ENCODE measurements at places on chromosomes 16 and 17.

GRCh38 chr17:28740406-28741357, 3.1 kb upstream of the TRAF4 start:
- no peak for DNase-seq

DNA sequence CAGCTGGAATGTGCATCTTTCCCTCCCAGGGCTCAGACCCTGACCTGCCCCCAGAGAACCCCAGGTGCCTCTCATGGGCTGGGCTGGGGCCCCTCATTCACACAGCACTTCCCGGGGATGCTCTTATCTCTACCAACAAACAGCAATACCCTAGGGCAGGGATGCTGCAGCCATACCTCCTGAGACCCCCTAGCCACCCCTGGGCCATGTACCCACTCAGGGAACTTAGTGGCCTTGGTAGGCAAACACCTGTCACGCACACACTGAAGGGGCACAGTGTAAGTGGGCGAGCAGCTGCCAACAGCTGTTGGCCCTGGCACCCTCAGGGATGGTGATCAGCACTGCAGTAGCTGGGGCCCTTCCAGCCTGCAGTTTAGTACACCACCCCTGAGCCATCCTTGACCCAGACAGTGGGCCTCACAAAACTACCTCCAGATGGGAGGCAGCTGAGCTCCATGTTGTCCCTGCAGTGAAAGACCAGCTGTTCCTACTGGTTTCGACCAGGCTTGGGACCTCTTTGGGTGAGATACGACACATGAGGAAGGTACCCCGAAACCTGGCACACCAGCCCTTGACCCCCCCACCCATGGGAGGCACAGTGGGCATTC, 1723.6 kb downstream of the TP53TG3F start:
- DNase-seq, result no peak

DNA sequence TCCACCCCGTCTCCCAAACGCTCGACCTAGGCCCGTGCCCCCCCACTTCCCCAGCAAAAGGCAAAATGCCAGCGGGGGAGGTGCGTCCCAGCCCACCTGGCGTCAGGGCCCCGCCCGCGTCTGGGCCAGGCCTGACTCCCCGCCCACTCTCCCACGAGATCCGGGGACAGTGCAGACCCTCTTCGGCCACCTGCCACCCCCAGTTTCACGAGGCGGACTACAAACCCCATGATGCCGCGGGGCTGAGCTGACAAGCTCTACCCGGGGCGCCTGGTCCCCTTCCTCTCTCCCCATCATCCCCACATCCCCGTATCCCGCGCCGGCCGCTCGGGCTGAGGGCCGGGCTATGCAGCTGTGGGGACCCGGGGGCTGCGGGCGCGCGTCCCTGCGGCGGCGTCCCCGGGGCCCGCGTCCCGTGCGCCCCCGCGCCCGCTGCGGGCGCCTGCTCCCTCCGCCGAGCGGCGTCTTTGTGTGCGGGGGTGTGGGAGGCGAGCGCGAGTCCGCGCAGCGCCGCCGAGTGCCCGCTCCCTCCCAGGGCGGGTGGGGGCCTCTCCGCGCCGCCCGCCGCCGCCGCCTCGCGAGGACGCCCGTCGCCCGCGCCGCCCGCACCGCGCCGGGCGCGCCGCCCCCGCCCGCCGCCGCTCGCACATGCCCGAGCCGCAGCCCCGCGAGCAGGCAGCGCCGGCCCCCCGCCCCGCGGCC, at the start of gene ANKRD13B:
Gene ANKRD13B, plus strand, starts transcription at position 283 of the 702 bp plus-strand sequence. CDS start 490 bp downstream, outside the sequence.
- DNase-seq, result no peak

GRCh38 chr17:28959471-28959871, 8.2 kb upstream of the PHF12 start:
- no peak for DNase-seq

DNA sequence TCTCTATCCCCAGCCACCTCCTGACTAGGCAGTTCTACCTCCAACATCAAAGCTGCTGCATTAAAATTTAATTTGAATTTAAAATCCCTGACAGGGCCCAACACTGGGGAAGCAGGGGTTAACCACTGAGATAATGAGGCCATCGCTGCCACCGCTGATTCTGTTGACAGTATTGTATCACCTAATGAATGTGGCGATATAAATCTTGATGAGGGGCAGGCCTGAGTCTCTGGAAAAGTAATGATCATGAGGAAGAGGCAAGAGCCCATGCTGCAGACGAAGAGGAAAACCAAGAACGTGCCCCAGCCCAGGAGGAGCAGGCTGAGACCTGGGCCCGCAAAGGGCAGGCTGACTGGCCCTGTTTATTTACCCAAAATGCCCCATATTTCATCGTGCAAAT, 251.4 kb upstream of the ZFHX3 start:
- DNase-seq, result no peak

- no peak for DNase-seq
These were observed 13.4 kb upstream of the ATP5MC1 start for GRCh38 chr17:48878920-48879898.

- no peak for DNase-seq
These were observed 668 bp downstream of the JUP start for GRCh38 chr17:41785859-41786226.

DNA sequence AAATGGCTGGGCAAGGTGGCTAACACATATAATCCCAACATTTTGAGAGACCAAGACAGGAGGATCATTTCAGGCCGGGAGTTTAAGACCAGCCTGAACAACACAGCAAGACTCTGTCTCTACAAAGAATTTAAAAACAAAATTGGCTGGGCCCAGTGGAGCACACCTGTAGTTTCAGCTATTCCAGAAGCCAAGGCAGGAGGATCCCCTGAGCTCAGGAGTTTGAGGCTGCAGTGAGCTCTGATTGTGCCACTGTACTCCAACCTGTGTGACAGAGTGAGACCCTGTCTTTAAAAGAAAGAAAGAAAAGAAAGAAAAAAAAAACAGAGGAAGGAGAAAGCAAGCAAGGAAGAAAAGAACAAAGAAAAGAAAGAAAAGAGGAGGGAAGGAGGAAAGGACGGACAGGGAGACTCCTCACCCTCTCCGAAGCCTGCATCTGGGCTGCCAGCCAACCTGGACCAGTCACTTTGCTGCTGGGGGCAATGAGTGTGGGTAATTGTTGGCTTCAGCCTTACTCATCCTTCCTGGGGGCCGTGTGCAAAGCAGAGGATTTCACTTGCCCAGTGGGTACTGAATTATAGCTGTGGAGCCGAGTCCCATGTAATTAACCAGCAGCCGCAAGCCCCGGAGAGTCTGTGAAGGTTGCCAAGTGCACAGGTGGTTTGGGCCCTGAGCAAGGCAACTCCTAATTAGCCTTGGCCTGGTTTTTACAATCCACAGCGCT, 6.7 kb upstream of the MT4 start:
- no peak for DNase-seq

DNA sequence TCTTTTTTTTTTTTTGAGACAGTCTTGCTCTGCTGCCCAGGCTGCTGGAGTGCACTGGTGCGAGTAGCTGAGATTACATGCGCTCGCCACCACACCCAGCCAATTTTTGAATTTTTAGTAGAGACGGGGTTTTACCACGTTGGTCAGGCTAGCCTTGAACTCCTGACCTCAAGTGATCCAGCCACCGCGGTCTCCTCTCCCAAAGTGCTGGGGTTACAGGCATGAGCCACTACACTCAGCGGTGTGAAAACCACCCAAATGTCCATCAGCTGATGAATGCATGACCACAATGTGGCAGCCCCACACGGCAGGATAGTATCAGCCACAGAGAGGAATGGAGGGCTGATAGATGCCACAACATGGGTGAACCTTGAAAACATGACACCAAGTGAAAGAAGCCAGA, 2.1 kb downstream of the P2RX5 start:
- DNase-seq, result no peak

DNA sequence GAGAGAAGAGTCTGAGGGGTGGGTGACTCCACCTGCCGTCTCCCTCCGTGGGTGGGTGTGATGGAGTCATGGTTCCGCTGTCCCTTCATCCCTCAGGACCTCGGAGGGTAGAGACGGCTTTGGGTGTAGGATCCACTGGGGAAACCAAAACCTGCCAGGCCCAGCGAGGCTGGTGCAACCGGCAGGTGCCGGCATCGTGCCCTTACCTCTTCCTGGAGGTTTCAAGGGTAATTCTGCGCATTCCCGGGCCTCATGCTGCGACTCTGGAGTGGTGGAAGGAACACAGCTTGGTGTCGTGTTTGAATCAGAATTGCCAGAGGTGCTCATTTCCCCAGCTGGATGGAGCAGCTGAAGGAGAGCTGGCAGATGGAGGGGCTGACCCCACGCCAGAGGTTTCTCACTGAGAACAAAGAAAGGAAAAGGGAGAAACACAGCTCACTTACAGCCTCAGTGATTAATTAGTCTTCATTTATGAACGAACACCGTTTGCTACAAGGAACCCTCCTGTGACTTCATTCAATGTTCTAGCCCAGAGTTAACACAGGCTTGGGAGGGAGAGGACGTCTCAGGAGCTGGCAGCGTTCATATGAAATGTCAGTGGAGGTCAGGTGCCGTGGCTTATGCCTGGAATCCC, 16.3 kb upstream of the ATP2A3 start:
- DNase-seq, result no peak

DNA sequence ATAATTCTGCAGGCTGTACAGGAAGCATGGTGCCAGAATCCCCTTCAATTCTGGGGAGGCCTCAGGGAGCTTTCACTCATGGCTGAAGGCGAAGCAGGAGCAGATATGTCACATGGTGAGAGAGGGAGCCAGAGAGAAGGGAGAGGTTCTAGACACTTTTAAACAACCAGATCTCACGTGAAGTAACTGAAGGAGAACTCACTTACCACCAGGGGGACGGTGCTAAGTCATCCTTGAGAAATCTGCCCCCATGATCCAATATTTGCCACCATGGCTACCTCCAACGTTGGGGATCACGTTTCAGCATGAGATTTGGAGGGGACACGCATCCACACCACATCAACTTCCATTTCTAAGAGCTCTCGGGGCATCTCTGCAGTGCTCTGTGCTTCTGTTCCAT, 37.4 kb upstream of the GNA13 start:
- DNase-seq, result no peak

DNA sequence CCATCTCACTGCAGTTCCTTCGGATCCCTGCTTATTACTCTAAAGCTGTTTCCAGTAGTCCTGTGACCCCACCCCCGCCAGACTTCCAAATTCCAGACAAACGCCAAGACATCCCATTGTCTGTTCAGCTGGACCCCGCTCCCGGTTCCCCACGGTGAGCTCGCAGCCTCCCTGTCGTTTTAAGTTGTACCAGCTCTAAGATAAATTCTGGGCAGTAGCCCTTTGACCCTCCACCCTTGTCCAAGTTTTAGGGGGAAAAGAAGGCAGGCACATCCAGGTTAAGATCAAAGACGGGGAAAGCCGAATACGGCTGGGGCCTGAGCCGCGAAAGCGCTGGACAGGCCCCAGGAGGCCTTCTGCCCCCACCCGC, 589 bp downstream of the ARL6IP1 start:
- no peak for DNase-seq

- DNase-seq, result no peak
These were observed 40.5 kb upstream of the CDC42EP4 start for GRCh38 chr17:73352261-73352660.

DNA sequence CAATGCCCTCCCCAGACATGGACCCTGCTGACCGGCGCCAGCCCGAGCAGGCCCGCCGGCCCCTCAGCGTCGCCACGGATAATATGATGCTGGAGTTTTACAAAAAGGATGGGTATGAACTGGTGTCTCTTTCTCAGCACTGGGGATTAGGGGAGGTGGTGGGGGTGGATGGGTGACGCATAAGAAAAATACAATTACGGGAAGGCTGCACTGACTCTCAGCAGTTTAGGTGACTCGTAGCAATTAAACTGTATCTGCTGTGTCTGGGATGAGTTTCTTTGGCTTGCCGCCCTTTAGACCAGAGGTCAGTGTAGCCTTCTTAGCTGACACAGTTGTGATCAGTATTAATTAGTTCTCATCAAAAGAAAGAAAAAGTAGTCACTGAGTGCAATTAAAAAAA, 59.0 kb downstream of the ELAC2 start:
- no peak for DNase-seq

GRCh38 chr16:87114832-87115231, 202.4 kb downstream of the C16orf95 start:
- no peak for DNase-seq

DNA sequence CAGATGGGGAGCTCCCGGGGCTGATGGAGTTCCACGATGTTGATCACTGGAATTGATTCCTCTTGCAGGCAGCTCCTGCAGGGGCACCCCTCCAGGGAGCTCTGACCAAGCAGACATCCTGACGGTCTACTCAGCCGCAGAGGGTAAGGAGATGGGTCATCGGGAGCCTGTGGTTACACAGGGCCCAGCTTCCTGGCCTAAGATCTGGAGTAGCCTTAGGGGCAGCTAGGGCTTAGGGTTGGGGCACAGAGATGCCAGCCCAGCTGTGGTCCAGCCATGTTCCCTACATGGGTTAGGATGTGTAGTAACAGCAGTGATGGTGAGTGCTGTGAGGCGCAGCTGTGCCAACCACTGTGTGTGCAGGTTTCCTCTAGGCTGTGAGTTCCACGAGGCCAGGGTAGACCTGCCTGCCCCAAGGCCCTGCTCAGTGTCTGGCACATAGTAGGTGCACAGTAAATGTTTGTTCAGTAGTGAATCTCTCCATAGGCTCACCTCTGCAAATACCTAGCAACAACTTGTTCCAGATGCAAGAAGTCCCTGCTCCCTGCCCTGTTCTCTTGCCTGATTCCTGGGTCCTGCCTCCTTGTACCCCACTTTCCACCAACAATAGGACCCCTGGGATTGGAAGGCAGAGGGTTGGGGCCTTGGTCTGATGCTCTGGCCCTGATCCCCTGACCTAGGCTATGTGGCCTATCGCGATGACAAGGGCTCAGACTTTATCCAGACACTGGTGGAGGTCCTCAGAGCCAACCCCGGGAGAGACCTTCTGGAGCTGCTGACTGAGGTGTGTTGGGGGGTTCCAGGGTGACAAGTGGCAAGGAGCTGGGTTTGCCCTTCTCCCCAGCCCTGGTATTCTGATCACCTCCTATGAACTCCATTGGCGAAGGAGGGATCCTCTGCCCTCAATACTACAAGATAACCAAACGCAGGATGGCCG, 13.7 kb downstream of the ZNF213 start:
- no peak for DNase-seq

- DNase-seq, result no peak
These were observed 35.1 kb upstream of the DNAJA2 start for GRCh38 chr16:47008612-47009011.

DNA sequence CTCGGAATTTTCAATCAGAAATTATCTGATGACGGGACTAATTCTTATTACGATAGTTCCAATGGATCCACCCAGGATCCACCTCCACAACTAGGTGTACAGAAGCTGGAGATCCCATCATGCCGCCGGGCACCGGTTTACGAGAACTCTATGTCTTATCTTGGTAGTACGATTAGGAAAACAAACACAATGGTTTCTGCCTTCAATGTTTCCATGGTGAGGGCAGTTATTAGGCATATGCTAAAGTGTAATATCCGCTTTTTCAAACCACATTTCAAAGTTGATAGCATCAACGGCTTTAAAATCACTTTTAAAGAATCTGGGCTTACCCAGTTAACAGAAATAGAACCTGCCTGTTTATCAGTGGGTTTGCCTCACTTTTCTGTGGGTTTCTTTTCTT, 705.7 kb downstream of the MAF start:
- DNase-seq, result no peak

- no peak for DNase-seq
These were observed 478.4 kb downstream of the TOX3 start for GRCh38 chr16:52068447-52069074.

GRCh38 chr16:66677179-66677578, 19.4 kb downstream of the CMTM4 start:
- DNase-seq, result no peak

GRCh38 chr16:31916056-31916488, 42.5 kb downstream of the ZNF267 start:
- no peak for DNase-seq
